ENCODE measurements at places on chromosomes 13 and 19. TPM values are rescaled to one million over a fixed set of nuclear protein-coding genes. Genes with fewer than 3 reads are reported as not detected.

DNA sequence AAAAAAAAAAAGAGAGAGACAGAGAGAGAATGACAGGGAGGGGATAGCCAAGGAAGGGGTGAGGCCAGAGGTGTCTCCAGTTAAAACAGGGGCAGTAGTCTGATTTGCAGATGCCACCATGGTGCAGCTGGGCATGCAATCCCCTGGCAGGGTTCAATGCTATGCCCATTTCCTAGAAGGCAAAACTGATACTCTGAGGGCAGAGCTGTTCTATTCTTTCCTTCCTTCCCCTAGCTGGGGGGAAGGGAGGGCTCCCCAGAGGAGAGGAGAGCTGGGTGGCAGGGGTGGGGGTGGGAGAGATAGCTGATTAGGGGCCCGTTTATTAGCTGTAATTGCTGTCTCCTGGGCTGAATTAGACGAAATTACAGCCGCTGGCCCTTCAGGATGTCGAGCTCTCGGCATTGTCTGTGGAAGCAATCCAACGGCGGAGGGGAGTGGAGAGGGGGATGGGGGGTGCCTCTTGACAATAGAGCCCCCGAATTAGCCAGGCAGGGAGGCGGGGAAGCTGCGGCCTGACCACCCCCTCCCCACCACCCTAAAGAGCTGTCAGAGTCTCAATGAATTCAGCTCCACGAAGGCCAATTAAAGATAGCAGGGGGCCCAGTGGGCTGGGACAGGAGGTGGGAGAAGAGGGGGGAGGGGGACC, 14.4 kb upstream of the DPP9 start:
- DNase-seq, result no peak

- no peak for DNase-seq
These were observed 11.3 kb downstream of the NANOS3 start for GRCh38 chr19:13888281-13888680.

Gene FCER2
- 0.31 TPM for total RNA-seq

Gene ERICH4
- not detected for total RNA-seq

- no peak for DNase-seq
These were observed 1.8 kb downstream of the NXNL1 start for GRCh38 chr19:17458970-17459369.

- DNase-seq, result no peak
These were observed 63.1 kb downstream of the STK24 start for GRCh38 chr13:98513837-98514236.

- no peak for DNase-seq
These were observed 32.0 kb upstream of the TUBGCP3 start for GRCh38 chr13:112619730-112620631.

DNA sequence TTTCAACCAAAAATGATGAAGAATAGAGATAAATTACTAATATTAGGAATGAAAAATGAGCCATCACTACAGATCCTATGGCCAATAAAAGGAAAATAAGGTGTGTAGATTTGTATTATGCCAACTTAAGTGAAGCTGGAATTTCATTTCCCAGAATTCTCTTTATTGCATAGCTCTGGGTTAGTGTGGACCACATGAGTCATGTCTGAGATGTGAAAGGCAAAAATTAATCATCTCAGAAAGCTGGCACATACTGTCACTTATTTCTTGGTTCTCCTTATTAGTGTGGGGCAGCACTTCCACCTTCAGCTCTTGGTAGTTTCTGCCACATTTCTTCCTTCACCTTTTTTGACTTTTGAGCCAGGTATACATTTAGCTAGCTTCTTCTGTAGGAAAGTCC, 82.6 kb downstream of the KATNAL1 start:
- no peak for DNase-seq

DNA sequence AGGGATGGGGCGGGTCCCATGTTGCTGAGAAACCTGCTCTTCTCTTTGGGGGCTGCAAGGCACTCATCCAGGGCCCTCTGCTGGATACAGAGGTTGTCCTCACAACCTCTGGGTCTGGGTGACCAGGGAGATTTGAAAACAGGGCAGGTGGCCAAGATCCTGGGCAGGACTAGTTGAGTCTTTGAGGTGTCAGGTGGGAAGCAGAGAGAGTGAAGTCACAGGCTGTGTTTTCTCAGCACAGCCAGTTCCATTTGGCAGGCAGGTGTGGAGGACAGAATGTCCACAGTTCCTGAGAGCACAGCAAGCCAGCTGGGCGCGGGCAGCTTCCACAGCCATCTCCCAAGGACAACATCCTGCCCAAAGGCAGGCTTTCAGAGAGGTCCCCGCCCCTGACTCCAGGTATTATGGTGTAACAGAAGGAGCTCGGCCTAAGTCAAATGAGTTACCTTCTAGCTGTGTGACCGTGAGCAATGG, 118.8 kb downstream of the NUFIP1 start:
- peak; percentile 71 for DNase-seq

DNA sequence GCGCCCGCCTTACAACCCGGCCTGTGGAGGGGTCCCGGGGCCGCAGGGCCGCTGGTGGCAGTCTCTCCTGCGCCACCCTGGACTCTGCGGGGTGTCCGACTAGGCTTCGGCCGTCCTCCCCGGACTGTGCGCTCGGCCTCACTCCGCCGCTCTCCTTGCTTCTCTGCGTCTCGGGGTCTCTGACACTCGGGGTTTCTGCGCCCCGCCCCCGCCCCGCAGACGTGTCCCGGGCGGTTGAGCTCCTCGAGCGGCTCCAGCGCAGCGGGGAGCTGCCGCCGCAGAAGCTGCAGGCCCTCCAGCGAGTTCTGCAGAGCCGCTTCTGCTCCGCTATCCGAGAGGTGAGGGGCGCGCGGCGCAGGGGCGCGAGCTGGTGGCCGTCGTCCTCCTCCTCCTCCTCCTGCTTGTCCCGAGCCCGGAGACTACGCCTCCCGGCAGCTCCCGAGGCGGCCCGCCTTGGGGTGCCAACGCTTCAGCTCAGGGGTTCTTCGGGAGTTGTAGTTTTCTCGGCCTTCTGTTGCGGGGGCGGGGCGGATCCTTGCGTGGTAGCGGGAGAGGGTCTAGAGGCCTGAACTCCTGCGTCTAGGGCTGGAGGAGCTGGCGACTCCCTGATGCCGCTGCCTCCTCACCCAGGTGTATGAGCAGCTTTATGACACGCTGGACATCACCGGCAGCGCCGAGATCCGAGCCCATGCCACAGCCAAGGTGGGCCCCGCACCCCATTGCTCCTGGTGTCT, 627 bp downstream of the LIN7B start:
- DNase-seq, result peak; percentile 81

DNA sequence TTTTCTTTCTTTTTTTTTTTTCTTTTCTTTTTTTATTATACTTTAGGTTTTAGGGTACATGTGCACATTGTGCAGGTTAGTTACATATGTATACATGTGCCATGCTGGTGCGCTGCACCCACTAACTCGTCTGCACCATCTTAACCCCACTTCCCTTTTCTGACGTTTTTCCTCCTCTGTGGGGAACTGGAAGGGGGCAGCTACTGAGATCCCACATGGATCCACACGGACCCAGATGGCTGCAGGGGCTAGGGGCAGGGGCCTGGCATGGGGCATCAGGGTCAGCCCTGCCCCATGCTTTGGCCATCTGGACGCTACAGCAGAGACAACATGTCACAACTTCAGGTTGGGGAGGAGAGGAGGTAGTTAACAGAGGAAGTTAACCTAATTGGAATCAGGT, 54.3 kb downstream of the RUBCNL start:
- DNase-seq, result no peak

DNA sequence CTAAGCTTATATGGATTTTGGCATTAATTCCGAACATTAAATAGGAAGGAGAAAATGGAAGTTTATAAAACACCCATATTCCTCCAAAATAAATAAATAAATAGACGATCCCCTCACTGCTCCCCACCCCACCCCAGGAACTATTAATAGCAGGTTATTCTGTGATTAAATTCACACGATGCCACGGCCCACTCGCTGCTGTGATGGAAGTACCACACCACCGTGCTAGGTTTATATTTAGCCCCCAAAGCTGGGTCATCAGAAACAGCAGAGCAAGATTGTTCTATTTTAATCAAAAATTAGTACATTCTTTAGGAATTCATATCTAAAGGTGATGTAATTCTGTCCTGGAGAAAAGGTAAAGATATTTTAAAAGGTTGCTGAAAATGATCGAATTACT, 65.4 kb downstream of the CCDC70 start:
- no peak for DNase-seq

DNA sequence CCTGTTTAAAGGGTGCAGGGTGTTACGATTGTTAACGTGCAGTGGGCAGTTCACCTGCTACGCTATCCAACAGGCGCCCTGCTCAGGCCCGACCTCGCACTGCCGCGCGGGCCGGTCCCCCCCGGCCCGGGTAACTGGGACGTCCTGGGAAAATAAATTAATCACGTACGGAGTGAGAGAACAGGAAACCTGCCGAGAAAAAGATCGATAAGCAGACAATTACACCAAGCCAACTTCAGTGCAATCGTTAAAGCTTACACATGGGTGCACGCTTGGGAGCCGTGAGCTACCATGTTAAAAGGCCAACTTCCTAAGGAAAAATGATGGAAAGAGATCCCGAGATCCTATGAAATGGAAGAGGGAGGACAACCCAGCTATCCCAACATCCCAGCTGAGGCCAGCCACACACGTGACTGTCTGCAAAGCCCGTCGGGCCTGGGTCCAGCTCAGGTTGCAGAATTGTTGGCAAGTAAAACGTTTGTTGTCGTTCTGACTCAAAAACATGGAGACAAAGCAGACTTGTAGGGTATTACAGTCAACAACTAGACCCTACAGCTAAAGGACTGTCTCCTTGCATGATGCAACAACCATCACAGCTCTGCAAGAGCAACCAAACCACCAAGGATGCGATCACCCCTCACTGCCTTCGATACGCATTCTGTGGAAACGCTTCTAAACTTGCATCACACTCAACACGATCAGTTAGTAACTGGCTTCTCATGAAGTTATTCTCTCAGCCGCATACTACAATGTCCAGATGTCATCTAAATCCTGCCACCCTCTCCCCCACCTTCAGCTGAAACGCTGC, 741 bp upstream of the TUBGCP3 start:
- DNase-seq, result no peak

- DNase-seq, result no peak
These were observed 17.4 kb upstream of the POMP start for GRCh38 chr13:28641600-28641926.

Gene LHB
- not detected for total RNA-seq

DNA sequence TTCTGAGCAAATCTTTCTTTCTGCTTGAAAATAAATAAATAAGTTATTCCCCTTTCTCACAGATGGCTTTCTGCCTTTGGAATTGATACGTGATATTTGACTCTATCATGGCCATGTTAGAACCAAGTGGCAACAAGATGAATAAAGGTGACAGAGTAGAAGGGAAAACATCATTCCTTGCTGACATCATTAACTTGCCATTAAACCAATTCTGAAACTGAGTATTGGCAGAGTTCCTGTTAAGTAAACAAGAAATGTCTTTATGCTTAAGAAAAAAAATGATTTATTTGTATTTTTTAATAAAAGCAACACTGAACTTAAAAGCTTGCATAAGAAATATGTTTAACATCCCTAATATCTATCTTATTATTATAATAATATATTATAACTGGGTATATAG, 828.1 kb downstream of the PCDH9 start:
- DNase-seq, result no peak

GRCh38 chr13:95756072-95756471, 79.1 kb downstream of the DNAJC3 start:
- no peak for DNase-seq

Gene RGL3
- total RNA-seq, result 11.3 TPM

GRCh38 chr13:74575729-74576125, 441.5 kb upstream of the KLF12 start:
- peak; percentile 93 for DNase-seq

DNA sequence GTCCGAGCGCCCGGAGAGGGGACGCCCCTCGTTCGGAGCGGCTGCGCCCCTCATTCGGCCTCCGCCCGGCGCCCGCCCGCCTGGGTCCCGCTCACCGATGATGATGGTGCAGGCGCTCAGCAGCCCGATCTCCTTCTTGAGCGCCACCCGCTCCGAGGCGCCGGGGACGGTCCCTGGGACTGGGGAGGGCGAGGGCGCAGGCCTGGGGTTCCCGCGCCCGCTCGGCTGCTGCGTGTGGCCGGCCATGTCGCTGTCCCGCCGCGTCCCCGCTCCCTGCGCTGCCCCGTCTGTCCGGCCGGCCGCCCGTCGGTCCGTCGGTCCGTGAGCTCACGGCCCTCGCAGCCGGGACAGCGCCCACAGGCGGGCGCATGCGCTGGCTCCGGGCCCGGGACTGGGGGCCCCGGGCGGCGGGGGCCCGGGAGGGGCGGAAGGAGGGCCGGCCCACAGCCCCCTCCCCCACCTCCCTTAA, at the start of gene SLC7A10:
SLC7A10 (minus strand) TSS at position 393 of the 469 bp plus-strand sequence; CDS start at position 246, 147 bp downstream.
- DNase-seq, result no peak

Gene NKPD1
- total RNA-seq, result 0.05 TPM

- peak; percentile 88 for DNase-seq
These were observed 47.3 kb upstream of the SHKBP1 start for GRCh38 chr19:40529093-40529954.

DNA sequence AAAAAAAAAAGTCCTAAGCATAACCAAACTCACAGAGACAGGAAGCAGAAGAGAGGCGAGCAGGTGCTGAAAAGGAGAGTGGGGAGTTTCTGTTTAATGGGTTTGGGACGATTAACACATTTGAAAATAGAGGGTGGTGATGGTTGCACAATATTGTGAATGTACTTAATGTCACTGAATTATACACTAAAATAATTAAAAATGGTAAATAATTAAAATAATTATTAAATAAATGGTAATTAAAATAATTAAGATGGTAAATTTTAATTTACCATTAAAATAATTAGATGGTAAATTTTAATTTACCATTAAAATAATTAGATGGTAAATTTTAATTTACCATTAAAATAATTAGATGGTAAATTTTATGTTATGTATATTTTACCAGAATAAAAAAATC, 74.8 kb upstream of the XPO4 start:
- DNase-seq, result no peak

Gene GSX1
- not detected for total RNA-seq

Gene SLC6A16
- 1.1 TPM for total RNA-seq

Gene CRLF1
- total RNA-seq, result 26.8 TPM

DNA sequence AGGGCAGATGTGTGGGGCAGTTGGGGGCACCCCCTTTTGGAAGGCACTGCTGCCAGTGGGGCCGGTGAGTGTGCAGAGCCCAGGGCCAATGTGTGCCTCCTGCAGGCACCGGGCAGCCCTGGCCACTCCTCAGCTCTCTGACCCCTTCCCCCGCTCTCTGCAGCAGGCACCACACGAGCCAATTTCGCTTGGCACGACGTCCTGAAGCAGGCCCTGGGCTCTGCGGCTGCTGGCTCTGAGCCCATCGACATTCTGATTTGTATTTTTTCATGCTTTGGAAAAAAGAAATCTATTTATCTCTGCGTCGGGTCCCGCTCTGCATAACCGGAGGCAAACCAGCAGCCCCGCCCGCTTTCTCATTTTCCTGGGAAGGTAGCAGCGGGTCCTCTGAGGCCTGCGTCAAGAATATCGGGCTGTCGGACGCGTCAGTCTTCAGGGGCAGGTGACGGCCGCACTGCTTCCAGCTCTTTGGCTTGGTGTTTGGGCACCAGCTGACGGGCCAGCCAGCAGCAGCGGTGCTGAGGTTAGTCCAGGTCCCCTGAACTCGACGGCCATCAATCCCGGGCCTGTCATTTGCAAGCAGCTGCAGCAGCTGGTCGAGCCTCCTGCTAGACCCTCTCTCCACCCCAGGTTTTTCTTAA, 134.3 kb downstream of the KDM4B start:
- DNase-seq, result peak; percentile 74

Gene ZNF541
- 0.13 TPM for total RNA-seq

GRCh38 chr19:54660964-54661363, 1.8 kb upstream of the LILRB4 start:
- DNase-seq, result no peak

Gene FOSB
- total RNA-seq, result 1.5 TPM

GRCh38 chr13:36089130-36089647, 42.0 kb downstream of the DCLK1 start:
- DNase-seq, result no peak
